ENCODE measurements at places on chromosomes 12 and 14.
A peak's percentile ranks its signal among the peaks of the same experiment; 100 is the strongest.

DNA sequence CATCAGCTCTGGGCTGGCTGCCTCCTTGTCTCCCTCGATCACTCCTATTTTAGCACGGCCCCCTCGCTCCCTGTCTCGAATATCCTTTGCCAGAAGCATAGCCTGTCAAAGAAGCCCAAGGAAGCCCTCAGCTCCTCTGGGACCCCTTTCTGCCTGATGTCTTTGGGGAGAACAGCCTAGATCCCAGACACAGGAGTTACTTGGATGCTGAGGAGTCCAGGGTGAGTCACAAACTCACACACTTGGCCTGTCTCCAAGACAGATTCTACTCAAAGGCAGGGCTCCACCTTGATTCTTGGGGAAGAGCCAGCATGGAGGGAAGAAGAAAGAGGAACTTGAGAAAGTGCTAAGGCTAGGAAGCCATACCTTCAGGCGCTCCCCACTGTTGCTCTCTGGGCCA is 8.1 kb downstream of the AVIL start:
- peak; percentile 37 for DNase-seq

- peak; percentile 71 for DNase-seq
Measured at GRCh38 chr14:51430633-51431032, 190.6 kb downstream of the TMX1 start.

- no peak for DNase-seq
Measured at GRCh38 chr12:101107032-101107763, 102.8 kb downstream of the SLC5A8 start.

DNA sequence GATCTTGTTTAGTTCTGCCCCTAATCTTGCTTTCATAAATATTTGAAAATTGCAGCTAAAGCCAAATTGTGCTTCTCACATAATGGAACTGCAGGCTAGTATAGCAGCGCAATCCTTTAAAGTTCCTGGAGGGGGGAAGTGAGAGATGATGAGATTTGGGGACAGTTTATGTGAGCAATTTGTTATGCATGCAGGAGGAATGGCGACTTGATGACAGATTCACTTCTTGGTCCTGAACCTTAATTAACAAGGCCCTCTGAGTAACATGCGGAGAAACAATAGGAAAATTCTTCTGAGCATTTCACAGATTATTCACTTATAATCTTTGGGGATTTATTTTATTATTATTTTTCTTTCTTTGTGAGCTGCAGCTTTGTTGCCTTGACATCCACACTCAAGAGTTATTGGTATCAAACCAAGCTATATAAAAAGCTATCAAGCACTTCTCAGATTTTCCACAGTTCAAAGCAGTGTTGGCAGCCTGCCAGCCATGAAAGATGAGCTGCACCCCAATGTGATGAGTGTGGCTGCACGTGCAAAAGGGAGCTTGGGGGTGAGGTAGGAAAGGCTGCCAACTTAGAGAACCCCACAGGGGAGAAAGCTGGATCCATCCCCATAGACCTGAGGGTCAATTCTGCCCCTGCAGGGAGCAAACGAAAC is 1662.2 kb upstream of the FLRT2 start:
- DNase-seq = no peak

DNA sequence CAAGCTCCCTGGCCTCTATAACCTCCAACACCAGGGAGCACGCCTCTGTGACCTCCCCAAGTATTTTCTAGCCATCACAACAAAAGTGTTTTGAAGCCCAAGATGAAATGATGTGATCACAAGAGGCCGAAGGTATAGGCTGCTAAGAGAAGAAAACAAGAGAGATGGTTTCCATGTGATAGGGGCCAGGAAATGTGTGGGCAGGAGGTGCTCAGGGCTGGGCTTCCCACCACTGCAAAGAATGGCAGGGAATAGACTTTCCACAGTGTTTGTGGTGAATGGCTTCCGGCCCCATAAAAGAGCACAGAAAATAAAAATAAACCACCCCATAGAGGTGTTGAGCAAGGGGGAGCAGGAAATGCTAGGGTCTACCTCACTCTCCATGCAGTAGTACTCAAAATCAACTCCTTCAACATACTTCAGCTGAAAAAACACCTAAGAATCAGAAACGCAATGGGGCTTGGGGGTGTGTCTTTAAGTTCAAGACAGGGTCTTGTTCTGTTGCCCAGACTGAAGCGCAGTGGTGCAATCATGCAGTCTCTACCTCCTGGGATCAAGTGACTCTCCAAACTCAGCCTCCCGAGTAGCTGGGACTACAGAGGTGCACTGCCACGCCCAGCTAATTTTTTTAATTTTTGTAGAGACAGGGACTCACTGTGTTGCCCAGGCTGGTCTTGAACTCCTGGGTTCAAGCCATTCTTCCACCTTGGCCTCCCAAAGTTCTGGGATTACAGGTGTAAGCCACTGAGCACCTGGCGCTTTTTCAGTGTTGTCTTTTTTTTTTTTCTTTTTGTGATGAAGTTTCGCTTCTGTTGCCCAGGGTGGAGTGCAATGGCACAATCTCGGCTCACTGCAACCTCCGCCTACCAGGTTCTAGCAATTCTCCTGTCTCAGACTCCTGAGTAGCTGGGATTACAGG is 27.1 kb downstream of the DAD1 start:
- no peak for DNase-seq

DNA sequence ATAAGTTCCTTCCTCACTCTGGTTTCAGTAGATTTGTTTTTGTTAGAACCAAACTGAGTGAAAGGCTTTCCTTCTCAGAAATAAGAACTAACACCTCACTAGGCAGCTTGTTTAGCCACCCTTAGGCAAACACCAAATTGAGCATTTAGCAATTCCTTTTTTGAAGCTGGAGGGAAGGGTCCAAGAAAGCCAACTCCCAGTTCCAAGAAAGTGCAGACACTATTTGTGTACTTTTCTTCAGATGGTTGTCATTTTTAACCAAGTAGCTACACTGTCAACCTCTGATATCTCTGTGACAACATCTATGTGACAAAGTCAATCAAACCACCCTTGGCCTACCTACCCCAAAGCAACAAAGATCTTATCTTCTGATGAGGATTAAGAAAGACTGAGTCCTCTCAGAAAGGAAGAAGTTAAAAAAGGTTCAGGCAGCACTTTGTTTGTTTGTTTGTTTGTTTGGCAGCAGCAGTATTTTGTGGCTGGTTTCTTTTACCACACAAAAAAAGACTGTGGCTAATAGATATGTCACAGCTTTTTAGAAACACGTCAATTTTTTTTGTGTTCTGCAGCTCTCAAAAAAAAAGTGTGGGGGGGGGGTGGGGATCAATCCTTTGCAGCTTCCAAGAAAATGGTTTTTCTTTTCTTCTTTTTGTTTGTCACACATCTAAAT is 203.8 kb downstream of the CRADD start:
- no peak for DNase-seq

GRCh38 chr12:32334371-32334777 is 65.0 kb upstream of the FGD4 start:
- no peak for DNase-seq

DNA sequence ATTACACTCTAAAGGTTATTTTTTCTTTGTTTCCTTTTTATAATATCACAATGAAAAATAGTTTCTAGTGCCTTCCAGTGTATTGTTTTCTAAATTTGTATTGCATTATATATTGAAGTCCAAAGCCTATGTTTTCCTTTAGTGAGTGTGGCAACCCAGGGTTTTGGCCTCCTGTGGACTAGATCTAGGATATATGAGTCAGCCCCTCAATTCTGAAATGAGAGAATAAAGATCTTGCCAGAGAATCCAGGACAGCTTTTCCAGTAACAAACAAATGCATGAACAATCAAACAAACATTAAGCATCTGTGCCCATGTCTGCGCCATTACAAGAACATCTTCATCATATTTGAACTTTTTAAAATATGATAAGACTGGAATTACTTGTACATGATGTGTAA is 70.7 kb upstream of the SSTR1 start:
- DNase-seq = peak; percentile 37

DNA sequence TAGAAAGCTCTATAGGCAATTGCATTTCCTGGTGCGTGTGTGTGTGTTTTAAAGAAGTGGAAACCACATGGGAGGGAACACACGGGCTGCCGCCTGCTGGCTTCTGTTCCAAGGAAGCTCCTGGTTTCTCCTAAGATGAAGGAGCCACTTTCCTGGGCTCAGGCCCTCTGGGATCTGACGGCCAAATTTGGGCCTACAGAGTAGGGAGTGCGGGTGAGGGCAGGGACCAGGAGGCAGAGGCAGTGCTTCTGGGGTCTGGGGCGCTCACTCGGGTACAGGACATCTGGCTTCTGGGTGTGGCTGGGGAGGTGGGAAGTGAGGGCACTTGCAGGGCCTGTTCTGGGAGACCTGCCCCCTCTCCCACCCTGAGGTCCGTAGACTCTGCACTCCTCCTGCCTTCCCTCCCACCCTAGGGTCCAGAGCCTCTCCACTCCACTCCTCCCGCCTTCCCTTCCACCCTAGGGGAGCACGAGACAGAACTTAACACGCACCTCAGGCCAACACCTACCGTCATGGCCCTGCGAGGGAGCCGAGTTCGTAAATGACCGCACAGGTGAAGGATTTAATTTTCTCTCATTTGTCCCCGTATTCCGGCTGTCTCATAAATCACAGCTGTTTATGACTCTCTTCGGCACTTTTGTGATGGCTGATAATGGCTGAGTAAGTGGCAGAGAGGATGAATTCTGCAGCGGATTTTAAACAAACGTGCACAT is 127.7 kb downstream of the KIF26A start:
- no peak for DNase-seq

DNA sequence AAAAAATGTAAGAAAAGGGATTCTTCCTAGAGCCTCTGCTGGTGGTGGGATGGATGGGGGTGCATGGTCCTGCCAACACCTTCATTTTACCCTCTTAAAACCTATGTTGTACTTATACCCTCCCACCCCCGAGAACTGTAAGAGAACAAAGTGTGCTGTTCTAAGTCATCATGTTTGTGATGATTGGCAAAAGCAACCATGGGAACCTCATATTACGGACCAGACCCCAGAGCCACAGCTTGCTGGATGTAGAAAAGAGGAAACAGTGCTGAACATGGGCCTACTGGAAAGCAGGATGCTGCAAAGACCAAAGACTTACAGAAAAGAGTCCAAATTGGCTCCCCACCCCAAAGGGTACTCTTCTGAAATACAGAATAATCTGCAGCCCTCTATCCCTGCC is 311.2 kb downstream of the DUSP6 start:
- DNase-seq = no peak

DNA sequence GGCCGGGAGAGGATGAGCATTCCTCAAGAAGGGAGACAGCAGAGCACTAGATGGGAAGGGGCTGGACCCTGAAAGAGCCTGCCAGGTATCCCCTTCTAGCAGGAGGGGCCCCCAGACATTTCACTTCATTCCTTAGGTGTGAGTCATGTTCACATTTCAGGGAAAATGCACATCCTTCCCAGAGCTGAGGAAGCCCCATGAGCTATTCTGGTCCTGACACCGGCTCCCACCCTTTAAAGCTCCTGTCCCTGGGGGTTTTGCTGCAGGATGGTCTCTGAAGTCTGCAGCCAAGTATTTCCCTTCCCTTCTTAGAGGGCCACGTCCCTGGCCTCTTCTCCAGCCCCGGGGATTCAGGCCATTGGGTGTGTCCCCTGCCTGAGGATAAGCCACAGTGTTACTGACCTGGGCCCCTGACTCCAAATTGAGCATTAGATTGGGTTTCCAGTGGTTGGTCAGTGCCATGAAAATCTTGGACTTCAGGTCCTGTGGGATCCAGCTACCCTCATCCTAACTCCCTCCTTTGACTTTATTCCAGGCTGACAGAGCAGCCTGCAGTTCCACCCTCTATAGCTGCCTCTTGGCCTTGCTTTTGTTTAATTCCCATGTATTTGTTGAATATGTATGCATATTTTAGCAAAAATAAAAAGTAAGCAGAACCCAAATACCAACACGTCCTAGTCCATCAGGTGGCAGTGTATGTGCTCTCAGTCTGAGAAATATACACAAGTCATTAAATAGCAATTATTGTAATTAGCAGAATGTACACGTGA is 267.1 kb downstream of the CACNA1C start:
- no peak for DNase-seq

DNA sequence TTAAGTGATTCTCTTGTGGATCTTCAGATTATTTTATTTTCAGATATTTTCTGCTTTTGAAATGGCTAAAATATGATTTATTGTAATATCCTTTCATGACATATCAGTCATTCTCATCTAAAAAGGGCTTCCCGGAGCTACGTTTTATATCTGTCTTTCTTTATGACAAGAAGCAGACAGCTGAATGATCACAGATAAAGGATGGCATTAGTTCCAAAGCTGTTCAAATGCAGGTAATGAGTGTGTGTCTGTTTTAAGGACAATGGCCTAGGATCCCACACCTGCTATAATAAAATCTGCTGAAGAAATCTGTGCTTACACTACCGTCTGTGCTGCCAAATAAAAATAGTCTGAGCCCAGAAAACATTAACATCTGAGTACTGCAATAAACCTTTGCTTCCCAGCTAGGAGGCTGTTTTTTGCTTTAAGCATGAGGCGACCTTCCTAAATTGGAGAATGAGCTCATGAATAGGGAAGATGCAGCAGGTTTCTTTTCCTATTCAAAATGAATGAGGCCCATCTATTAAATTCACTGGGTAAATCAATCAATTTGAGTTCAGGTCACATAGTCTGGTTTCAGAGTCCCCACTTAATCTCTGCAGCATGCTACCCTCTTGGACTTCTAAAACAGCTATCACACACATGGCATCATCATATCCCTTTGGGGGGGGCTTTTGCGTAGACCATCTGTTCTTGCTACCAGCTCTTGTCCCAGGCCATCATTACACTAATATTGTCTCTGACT is 498.5 kb downstream of the NELL2 start:
- no peak for DNase-seq

GRCh38 chr12:72366255-72366654 is 94.1 kb downstream of the TRHDE start:
- DNase-seq = no peak

DNA sequence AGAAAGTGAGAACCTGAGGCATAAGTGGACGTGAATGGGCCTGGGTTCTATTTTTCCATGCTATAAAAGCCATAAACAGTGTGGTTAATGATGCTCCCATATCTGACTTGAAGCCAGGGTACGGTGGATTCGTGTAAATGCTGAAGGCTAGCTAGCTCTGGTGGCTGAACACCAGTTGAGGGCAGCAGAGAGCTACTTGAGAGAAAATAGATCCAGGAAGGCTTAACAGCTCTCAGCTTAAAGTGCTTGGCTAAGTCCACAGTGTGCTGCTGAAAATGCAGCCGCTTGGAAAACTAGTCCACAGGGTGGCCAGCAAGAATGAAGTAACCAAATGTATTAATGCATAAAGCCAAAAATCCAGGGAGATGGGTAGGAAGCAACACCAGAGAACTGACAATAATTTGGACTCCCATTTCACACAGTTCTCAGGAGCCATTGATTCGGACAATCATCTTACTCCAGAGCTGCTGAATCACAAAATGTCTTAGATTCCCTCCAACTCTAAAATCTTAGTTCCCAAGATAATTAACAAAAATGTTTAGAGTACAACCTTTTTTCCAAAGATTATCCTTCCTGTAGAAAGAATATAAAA is 15.0 kb upstream of the FOXG1 start:
- no peak for DNase-seq

- no peak for DNase-seq
Measured at GRCh38 chr14:64349741-64350490, 38.2 kb upstream of the MTHFD1 start.

GRCh38 chr12:110023059-110023980 is 24.1 kb downstream of the ANKRD13A start:
- peak; percentile 53 for DNase-seq

All from skeletal muscle cell (primary cell).